ENCODE measurements at places on chromosomes 11 and 22.
A peak's percentile ranks its signal among the peaks of the same experiment; 100 is the strongest.

GRCh38 chr11:100805506-100806199, 118.6 kb downstream of the ARHGAP42 start:
- DNase-seq, result no peak

GRCh38 chr22:42993651-42994275, 21.2 kb downstream of the PACSIN2 start:
- DNase-seq, result no peak

- peak; percentile 59 for DNase-seq
Measured at GRCh38 chr11:61488651-61489291, 19.8 kb upstream of the LRRC10B start.

GRCh38 chr11:116173941-116174911, 598.6 kb downstream of the BUD13 start:
- DNase-seq, result no peak

GRCh38 chr22:39453765-39454378, 2.9 kb upstream of the MGAT3 start:
- DNase-seq, result no peak

- DNase-seq, result no peak
Measured at GRCh38 chr22:25726241-25726640, 15.7 kb upstream of the MYO18B start.

DNA sequence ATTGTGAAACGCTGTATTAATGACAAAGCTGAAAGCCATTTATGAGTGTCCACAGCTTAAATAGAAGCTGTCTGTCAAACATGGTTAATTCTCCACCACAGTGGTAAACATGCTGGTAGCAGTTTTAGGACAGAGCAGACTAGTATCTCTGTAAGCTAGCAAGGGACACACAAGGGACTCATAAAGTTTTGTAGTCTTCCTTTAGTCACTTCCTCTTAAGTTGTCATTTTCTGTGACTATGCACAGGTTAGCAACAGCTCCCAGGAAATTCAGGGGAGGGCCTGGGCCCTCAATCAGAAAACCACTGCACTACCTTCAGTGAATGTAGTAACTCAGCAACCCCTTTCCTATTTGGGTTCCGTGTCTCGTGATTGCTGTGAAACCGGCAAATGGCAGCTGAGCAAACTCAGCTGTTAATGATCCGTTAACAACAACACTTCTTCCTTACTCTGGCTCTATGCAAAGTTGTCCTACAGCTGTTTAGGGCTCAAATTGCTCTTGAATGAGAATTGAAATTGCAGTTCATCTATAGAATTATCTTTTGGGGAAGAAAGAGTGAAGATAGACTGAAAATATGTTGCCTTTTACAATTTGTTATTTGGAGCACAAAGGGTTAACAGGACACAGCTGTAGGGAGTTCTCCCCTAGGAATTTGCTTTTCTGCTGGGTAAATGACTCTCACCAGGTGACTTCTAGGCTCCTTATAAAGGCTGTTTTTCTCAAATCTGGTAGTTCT, at the start of gene MMP26:
Gene MMP26, plus strand, starts transcription at position 731 of the 736 bp plus-strand sequence.
- no peak for DNase-seq

DNA sequence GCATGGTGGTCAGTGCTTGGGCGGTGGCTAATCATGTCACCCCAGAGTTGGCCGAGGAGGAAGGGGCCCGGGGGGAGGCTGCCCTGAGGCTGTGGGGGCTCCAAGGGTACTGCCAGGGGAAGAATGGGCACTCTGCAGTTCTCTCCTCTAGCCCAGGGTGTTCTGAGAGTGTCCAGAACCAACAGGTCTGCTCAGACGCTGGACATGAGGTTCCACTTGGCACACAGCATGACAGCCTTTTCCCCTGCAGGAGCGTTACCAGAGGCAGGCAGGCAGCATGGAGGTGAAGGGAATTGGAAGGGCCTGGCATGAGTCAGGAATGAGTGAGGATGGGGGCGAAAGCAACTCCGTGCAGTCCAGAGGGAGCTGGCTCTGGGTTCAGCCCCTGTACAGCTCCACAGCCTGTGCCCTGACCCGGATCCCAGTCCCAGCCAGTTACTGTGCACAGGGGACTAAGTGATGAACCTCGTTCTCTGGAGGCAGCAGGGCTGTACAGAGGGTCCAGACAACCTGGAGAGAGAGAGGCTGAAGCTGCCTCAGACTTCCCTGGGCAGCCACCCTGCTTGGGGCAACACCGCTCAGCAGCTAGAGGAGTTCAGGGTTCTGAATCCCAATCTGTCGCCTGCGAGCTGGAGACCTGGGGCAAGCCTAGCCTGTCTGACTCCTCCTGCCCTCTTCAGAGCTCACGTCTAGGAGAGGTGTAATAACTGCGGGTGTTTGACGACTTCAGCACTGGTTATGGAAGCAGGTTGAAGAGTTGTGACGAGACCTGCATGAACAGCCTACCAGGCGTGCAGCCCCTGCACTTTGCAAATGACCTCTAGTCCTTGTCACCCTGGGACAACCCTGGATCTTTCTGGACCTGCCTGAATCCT, 14.7 kb upstream of the TUB start:
- DNase-seq, result no peak

GRCh38 chr11:33160136-33160535, 1.1 kb downstream of the CSTF3 start:
- no peak for DNase-seq

GRCh38 chr22:49398115-49398514, 429.6 kb downstream of the BRD1 start:
- no peak for DNase-seq

DNA sequence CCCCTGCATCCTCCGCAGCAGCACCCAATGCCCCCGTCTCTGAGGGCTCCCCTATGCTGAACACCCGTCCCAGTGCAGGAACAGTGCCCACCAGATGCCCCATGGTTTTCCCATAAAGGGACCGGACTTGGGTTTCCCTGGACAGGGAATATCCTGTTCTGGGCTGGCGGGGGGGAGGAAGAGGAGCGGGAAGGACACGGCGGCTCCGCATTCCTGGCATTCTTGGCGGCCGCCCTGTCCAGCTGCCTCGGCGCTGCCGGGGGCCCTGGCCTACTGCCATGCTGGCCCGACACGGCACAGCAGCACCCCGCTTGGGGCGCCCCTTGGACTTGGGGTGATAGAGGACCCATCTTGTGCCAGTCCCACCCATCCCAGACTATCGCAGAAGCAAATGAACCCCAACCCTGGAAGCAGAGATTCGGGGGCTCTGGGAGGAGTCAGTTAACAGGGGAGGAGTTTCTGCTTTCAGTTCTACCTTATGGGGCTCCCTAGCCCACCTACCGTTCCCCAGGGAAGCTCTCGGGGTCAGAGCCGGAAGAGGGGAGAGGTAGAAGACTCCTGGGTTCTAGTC, 23.7 kb upstream of the CBX7 start:
- DNase-seq, result peak; percentile 85

DNA sequence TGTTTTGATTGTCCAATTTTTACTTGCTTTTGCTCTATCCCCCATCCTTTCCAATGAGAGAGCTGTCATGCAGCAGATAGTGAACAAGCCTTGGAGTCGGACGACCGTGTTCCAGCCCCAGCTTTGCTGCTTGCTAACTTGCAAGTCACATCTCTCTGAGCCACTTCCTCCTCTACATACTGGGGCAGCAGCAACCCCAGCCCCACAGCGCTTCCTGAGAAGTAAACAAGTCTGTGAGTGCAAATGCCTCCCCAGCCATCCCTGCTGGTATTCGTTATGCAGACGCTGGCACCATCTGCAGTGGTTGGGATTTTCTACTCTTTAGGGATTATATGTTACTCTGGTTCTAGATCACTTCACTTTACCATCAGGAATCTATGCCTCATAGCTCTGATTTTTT, 35.0 kb downstream of the TPBGL start:
- peak; percentile 62 for DNase-seq

DNA sequence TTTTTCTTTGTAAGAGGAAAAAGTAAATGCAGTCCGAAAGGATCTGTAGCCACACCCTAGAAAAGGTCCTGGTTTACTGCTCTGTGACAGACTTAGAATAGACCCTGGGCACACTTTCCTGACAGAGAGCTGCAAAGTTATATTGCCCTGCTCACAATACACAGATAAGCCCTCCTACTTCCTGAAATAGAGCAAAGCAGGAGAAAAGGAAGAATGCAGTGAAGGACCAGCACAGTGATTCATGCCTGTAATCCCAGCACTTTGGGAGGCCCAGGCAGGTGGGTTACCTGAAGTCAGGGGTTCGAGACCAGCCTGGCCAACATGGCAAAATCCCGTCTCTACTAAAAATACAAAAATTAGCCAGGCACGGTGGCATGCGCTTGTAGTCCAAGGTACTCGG, 2.2 kb downstream of the CYB561A3 start:
- DNase-seq, result no peak

DNA sequence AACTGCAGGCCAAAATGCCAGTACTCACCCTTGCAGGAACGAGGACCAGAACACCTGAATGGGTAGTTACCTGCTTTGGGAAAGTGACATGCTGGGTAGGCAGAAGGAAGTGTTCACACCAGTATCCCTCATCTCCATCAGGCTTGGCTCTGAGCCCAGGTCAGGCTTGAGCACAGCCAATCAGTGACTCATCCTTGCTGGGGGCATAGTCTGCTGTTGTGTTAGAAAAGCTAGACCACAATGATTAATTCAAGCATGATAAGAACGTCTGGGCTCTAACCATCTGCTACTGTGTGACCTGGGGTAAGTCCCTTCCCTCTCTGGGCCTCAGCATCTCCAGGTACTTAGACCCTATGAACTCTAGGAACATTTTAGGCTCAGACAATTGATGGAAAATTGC, 450.4 kb downstream of the MIAT start:
- no peak for DNase-seq

DNA sequence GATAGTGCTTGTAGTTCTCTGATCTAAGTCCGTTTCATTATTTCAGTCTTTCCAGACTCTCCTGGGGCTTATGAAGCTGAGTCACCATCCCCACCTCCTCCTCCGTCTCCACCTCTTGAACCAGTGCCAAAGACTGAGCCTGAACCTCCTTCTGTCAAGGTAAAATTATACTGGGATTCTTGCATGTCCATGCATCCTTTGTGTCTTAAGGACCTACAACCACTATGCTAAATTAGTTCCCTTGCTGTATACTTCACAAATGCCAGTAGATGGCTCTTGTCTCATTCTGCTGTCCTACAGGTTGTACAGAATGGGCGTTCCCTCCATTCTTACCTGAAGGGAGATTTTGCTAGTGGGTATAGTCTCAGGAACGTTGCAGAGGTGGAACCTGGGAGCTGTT, 42.2 kb downstream of the POLD3 start:
- no peak for DNase-seq

GRCh38 chr11:41866525-41866924, 407.1 kb upstream of the LRRC4C start:
- no peak for DNase-seq

GRCh38 chr11:2193099-2193887, 21.7 kb upstream of the TH start:
- no peak for DNase-seq

DNA sequence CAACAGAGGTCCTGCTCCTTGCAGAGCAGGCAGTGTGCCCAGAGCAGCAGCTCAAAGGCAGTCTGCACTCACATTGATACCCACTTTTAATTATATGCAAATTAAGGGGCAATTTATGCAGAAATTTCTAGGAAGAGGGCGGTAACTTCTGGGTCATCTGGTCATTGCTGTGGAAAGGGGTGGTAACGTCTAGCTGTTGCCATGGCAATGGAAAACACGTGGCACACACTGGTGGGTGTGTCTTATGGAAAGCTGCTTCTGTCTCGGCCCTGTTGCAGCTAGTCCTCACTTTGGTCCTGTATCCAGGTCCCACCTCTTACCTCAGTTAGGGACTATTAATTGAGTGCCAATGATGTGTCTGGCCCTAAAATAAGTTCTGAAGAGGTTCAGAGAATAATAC, 36.8 kb downstream of the BARX2 start:
- DNase-seq, result no peak

DNA sequence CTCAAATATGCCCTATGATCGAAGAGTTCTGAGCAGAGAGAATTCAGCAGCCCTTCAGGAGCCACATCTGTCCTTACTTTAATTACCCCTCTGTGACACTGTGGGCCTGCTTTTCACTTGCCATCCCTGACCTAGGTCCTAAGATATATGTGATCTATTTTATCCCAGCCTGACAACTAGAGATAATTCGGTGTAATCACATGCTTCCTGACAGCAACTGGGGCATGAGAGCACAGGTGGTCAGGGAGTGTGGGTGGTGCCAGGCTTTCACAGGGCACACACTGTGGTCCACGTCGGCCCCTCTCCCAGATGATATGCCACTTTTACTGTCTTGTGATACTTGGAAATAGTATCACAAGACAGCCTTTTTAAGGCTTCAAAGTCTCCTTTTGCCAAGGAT, 3.9 kb downstream of the TUBA8 start:
- no peak for DNase-seq

DNA sequence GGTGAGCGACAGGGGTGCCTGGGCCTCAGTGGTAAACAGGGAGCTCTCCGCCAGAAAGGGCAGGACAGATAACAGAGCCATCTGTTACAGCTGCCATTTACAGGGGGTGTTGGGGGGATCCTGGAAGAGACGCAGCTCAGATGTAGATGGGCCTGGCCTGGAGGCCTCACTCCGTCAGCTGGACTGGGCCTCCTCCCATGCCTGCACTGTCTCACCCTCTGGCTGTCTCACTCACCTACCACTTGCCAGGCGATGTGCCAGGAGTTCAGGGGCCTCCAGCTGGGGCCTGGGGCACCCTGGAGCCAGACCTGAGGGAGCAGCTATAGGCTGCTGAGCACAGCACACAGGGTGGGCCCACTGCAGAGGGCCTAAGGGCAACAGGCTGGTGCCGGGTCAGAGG, 16.3 kb upstream of the SUSD2 start:
- no peak for DNase-seq

DNA sequence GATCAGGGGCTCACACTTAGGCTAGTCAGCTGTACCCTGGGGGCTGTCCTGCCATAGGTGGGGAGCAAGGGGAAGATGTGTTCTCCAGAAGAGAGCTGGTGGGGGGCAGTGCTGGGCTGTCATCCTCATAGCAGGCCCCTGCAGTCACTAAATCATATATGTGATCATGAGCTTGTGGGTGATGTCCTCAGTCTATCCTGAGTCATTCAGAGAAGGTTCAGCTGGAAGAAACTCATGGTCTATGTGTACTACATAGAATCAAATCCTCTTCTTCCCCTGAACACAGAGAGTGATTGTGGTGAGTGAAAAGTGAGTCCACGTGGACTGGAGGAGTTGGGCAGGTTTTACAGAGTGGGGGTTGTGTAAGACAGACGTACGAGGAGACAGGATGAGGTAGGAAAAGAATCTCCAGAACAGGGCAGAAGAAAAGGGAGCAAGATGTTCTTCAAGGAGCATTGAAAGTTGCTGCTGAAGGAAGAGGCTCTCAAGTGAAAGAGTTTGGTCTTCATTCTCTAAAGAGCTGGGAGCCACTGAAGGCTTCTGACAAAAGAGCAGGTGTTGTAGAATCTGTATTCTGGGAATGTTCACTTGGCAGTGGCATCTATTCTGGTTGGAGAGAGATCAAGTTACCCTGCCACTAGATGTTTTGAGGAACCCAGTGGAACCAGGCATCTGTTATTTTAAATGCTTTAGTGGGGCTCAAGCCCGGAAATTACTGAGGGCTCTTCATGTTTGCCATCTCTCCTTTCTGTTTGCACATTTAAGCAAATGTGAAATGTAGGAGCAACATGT, 68.9 kb downstream of the C22orf31 start:
- DNase-seq, result no peak

DNA sequence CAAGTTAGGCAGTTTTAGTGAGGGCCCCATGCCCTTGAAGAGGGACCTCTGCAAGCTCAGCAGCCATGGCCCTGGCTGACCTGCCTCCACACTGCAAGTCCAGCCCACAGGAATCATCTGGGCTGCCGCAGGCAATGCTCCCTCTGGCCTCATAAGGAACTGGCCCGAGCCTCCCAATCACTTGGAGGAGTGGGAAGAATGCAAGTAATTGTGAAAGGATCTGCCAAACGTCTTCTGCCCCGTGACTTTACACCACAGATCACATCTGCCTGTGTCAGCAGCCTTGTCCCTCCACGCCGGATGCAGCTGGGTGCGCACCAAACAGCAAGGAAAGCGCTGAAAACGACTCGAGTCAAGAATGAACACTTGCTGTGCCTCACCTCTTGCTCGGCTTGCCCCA, 23.8 kb downstream of the OPCML start:
- peak; percentile 69 for DNase-seq
